ENCODE measurements at places on chromosomes 6 and 20.

- peak; percentile 39 for DNase-seq
Measured at GRCh38 chr20:41029150-41029901, 704 bp downstream of the TOP1 start.

- no peak for DNase-seq
Measured at GRCh38 chr6:90026216-90026615, 131.9 kb downstream of the GJA10 start.

GRCh38 chr6:79269877-79270276 lies 35.4 kb upstream of the HMGN3 start:
- no peak for DNase-seq

GRCh38 chr6:101392586-101393230 lies 800 bp upstream of the GRIK2 start:
- DNase-seq = no peak

GRCh38 chr20:51531141-51531710 lies 11.3 kb downstream of the NFATC2 start:
- DNase-seq = peak; percentile 46

DNA sequence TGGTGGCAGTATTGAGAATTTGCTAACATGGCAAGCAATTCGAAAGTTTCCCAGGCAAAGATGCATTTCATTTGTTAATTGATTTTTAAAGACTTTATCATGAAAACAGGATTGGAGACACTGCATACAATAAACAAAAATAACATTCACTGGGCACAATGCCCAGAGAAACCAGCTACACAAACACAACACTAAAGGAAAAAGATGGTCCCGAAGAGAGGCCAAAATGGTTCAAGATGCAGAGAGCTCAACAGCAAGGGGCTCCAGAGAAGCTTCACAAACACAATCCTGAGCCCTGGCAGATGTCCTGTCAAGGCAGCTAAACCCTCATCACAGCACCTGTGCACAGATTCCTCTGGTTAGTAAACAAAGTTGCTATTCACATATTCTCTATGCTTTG lies 79.3 kb downstream of the INSM1 start:
- no peak for DNase-seq

DNA sequence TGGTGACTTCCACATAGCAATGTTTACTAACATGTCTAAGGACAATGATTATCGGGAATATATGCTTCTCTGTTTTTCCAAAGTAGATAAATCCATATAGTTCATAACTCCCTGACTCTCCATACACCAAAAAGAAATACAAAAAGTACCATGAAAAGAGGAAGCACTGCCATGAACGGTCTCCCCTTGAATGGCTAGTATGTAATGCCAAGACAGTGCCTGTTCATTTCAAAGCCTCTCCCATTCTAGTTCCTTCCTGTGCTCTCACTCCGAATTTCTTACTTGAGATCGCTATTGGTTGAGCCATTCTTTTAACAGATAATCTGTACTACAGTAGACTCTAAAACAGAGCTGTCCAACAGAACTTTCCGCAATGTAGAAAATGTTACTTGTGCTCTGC lies 54.8 kb upstream of the EDN1 start:
- DNase-seq = no peak

DNA sequence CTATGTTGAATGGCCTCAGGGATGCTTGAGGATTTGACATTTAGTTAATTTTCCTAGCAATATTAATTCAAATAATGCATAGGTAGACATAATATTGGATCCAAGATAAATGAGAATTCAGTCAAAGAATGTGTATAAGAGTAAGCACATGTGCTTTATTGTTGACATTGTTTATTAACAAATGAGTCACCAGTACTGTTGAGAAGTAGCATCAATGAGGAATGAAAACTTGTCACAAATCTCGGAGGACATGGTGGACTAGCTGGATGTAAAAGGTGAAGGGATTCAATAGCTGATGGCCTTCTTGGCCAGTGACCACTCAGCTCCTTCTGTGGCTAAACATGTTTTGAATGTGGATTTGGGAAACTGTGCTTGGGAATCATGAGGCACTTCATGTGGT lies 1137.0 kb downstream of the HACE1 start:
- no peak for DNase-seq

DNA sequence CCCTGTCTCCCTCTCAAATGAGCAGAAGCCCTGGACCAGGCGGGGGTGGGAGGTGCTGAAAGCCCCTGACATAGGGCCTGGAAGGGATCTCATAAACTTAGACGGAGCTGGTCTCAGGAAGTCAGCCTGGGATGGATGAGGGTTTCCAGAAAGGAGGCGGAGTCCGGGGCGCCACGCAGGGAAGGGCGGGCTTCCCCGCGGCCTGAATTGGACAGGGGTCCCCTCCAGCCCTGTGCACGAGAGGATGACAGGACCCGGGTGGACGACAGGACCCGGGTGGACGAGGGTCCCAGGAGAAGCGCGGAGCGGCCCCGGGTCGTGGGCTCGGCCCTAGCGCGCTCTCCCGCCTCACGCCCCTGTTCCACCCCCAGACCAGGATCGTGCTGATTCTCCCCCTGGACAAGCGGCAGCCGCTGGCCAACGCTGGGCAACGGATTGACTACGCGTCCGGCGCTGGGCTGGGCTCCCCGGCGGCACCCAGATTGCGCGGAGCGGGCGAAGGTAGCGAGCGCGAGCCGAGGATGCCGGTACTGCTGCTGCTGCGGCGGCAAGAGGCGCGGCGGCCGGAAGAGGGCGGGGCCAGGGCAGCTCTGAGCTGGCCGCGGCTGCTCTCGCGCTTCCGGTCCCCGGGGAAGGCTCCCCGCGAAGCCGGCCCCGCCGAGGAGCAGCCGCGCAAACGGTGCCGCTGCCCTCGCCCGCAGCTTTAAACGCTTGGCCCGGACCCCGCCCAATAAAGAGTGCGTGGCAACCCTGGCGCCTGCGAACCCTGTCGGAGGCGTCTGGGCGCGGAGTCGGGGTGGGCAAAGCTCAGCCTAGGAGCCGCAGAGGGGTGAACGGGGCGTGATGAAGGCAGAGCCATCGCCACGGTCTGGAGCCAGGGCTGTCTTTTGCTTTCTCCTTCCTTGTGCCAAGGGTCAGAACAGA lies 1.3 kb downstream of the C20orf144 start:
- DNase-seq = peak; percentile 76
